ENCODE measurements at places on chromosomes 11 and 22.

DNA sequence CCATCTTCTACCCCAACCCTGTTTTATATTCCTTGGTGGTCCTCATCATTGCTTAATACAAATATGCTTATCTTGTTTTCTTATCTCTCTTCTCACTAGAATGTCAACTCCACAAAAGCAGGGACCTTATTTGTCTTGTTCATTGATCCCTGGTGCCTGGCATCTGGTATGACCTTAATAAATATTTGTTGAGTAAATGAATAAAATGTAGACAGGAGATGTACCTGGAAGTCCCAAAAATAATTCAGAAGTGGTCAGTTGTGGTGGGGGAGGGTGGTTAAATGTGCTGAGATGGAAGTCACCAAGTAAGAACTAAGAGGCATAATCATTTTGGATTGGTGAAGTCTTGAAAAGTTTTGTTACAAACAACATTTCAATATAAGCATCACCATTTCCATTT, 214.8 kb upstream of the MPPED2 start:
- no peak for DNase-seq

GRCh38 chr11:98630736-98631135, 390.0 kb upstream of the CNTN5 start:
- DNase-seq: no peak

GRCh38 chr11:128718064-128718463, 24.2 kb downstream of the FLI1 start:
- DNase-seq: no peak

DNA sequence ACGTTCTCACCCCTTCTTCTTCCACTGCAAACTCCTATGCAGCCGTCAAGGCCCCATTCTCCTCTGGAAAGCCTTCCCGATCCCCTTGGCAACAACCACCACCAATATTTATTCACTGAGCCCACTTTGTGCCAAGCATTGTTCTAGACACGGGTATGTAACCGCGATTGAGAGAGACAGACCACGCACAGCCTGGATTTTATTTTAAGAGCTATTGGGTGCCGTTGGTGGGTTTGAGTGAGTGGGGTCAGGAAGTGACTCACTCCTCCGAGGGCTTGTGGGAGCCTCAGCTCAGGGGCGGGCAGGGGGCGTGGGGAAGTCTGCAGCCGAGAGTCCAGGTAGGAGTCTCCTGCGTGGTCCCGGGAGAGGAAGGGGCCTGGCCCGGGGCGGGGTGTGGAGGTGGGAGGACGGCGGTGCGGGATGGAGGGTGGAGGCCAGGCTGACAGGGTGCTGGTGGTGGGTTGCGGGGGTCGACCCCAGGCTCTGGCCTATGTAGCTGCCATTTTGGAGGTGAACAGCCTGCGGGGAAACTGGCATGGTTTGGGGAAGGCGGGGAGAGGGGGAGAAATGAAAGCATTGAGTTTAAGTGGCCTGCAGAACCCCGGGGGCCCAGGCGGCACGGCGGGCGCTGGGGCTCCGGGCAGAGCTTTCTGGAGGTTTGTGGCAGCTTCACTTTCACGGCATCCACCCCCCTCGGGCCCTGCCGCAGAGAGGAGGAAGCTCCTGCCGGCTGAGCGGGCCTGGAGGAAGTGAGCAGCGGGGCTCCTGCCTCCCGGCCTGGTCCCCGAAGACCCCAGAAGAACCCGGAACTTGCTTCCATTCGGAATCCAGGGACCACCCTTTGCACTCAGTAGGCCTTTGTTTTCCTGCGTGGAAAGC, 547 bp downstream of the PARVG start:
- DNase-seq: peak; percentile 8

GRCh38 chr11:115778928-115779650, 274.9 kb upstream of the CADM1 start:
- no peak for DNase-seq

DNA sequence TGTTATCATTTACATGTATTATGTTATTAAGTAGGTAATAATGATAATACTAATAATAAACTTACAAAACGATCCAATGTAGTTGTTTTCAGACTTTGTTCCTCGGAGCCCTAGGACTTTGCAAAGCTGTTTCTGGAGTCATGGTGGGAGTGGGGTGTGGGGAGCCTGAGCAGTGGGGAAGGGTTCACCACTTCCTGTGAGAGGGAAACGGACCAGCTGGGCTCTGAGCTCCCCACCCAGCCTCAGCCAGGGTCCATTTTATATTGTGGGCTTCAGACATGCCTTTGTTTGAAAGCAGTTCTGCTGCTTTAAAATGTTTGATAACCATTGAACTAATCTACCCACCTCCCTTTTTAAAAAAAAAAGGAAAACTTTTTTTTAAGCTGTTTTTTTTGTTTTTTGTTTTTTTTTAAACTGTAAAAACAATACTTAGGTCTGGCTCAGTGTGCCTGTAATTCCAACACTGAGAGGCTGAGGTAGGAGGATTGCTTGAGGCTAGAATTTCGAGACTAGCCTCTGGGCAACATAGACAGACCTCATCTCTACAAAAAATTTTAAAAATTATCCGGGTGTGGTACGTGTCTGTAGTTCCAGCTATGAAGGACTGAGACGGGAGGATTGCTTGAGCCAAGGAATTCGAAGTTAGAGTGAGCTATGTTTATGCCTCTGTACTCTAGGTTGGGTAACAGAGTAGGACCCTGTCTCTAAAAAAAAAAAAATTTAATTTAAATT, 7.0 kb downstream of the SERPING1 start:
- DNase-seq: peak; percentile 54

- no peak for DNase-seq
Observed at GRCh38 chr11:68049509-68050370, 10.9 kb downstream of the TCIRG1 start.

- no peak for DNase-seq
Observed at GRCh38 chr11:12182302-12182675, 71.9 kb downstream of the MICAL2 start.

DNA sequence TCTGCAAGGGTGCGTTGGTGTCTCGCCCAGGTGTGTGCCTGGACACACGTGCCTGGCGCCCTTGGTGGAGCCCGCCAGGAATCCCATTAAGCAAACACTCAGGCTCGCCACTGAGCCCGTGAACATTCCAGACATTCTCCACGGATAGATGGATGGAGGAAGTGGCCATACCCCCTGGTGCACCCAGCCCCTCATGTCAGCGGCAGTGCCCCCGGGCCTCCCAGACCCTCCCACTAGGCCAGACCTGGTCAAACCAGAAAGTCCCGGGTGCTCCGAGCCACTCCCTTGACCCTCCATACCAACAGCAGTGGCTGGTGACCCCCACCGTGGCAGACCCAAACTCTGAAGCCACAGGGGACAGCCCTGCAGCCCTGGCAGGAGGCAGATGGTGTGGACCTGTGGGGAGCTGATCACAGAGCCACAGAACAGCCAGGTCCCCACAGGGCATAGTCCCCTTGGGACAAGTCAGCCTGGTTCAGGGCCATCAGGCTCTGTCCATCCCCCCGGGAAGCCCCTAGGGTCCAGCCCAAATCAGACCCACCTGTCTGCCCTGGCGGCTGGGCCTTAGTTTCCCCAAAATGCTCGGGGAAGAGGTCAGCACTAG, 1.9 kb downstream of the EPS8L2 start:
- no peak for DNase-seq

DNA sequence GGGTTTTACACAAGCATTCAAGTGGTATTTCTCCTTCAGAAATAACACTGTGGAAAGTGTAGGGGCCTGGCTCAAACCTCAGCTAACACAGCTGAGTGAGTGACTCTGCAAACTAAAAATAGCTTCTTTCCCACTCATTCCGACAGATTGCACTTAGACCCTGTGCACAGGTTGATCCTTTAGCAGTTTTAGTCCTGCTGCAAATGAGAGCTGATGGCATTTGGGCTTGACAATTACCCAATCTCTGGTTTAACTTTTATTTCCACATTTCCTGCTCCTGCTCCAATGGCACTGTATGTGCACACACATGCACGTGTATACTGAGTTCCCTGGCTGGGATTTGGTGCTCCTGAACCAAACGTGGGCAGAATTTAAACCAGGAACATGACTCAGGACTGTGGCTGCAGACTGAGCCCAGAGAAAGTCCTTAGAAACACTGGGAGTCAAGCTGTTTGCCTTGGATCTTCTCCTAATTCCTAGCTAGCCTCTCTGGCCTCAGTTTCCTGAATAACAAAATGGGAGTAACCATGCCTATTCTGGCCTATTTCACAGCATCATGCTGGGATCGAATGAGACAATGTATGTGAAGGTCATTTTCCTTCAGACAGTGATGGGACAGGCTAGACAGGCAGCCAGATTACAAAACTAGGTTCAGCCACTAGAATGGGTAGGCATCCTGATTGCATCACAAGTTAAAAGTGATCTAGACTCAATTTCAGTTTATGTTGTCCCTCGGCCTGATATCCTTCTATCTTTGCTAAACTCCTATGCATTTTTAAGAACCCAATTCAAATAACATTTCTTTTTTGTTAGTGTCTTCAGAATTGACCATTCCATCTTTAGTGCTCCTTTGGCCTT, 58.2 kb downstream of the SERGEF start:
- DNase-seq: no peak

DNA sequence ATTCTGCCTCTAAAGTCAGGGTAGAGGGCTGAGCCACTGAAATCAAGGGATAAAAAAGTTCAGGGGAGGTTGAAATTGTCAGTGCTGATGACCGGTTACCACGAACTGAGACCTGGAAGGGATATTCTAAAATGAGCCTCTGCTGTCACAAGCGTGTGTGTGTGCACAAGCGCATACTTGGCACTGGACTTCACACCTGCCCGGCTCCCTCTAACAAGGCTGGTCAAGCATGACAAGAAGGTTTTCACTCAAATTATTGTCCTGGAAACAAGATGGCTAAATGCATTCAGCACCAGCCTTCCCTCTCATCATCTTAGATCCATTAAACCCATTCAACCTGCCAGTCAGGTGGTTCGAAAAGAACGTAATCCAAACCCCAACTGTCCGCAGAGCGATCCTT, 54.8 kb upstream of the CECR2 start:
- DNase-seq: no peak

- no peak for DNase-seq
Observed at GRCh38 chr11:74373382-74373781, 24.9 kb downstream of the PGM2L1 start.

DNA sequence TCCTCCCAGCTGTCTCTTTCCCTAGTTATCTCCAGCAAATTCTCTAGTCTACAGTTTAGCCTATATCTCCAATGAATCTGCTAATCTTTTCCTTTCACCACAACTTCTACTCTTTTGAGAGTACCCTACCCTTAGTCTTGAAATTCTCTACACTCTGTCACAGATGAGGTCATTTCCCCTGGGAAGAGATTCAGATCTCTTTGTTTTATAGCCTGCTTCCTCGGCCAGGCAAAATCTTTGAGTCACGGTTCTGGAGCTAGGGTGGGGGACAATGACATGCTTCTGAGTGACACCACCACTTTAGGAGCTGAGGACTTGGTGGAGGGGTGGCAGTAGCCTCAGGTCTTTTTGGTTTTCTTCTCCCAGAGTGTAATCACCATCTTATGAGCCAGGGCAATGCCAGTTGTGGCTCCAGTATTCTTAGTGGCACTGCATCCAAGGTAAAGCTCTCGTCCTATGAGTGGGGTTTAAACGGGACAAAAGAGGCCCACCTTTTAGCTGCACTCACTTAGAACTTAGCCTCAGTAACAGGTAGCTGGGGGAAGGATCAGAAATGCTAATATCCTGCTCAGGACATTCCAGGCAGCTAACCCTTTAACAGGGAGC, 98.5 kb upstream of the RRM1 start:
- DNase-seq: peak; percentile 29

GRCh38 chr11:65593518-65594414, 1.8 kb downstream of the KCNK7 start:
- DNase-seq: peak; percentile 56

- DNase-seq: no peak
Observed at GRCh38 chr11:86537541-86538222, 134.7 kb downstream of the ME3 start.

DNA sequence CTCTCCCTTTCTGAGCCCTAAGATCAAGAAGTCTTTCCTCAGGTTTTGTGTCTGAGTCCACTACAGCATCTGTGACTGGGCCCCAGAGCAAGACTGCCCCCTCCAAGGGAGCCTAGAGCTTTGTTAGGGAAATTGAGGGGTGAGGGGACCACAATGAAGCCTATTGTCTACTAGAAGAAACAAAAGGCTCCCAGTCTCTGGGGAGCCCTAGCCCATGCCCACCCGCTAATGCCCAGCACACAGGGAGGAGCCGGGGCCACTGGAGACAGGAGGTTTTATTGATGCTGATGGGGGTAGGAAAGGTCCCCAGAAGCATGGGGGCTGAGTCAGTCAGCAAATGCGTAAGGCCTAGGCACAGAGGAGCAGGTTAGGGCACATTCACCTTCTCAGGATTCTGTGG, 14.0 kb downstream of the RHOG start:
- no peak for DNase-seq

All from hematopoietic multipotent progenitor cell treated with erythropoietin and hydrocortisone succinate and interleukin-3 and kit ligand, for 8 days (in vitro differentiated cells).